Activated T-cell treated with anti-CD3 and anti-CD28 coated beads for 1 hour (primary cell): ENCODE measurements at places on chromosomes 3 and 15.

- peak; percentile 54 for DNase-seq
Measured at GRCh38 chr3:186930143-186930640, at the start of gene ST6GAL1. ST6GAL1 (plus strand) TSS chr3:186930526; CDS start chr3:187042704, 112,178 bp downstream.

- no peak for DNase-seq
Measured at GRCh38 chr3:13115991-13116390, 42.8 kb upstream of the IQSEC1 start.

DNA sequence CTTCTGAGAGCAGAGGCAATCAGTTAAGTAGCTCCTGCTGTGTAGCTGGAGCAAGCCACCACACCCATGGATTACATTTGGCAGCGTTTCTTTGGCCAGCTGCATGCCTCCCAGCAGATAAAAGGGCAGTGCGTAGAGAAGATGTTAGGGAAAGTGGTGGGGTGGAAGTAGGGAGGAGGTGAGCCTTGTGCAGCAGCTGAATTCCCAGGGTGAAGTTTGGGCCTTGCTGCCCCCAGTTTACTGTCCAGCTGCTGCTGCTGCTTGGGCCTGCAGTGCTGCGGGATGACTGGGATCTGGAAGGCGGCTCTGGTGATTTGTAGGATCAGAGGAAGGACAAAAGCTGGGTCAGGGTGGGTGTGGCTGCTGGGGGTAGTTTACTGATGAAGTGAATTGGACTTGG is 318.7 kb upstream of the C2CD4B start:
- no peak for DNase-seq

- no peak for DNase-seq
Measured at GRCh38 chr3:144968750-144969350, 997.2 kb downstream of the DIPK2A start.

GRCh38 chr3:186124592-186124991 is 15.7 kb upstream of the ETV5 start:
- no peak for DNase-seq

- no peak for DNase-seq
Measured at GRCh38 chr3:171379961-171380483, 80.2 kb downstream of the TNIK start.

DNA sequence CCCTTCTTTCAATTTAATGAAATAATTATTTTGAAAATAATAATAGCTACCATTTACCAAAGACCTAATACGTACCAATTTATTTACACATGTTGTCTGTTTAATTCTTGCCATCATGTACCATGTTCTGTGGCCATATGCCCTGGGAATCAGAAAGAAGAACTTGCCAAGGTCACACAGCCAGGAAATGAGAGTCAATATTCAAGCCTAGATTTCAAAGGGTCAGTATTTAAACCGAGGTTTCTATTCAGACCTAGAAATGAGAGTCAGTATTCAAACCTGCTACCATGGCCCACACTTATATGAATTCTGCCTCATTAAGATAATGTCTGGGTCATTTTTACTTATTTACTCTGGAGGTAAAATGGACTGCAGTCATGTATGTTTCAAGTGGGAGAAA is 103.6 kb upstream of the TBL1XR1 start:
- no peak for DNase-seq

DNA sequence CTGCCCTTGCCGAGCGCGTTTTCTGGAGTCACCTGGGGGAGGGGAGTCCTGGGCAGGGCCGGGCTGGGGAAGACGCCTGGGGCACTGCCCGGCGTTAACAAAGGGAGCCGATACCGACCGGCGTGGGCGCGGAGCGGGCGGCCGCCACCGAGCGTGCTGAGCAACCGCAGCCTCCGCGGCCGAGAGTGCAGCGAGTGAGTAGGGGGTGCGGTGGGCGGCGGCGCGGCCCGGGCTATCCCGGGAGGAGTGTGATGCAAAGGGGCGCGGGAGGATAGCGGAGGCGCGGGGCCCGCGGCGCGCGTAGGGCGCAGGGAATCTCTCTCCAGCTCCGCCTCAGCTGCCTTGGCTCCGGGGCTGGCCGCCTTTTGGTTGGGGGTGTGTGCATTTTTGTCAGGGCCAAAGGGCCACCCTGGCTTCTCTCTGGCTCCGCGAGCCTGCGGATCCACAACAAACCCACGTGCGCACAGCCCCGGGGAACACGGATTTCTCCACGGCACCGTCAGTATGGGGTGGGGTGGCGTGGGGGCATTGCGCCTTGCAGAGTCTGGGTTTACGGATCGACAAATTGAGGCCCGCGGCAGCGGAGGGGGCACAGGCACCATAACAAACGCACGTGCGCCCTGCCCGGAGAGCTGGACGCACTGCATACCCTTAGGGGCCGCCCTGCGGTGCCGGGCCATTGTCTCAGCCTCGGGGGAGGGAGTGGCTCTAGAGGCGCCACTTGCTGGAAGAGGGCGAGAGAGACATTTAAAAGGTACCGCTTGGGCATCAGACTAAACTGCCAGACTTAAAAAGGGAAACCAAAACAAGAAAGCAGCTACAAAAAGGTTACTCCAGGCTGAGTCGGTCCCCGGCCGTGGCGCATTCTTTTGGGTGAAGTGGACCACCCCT is 560 bp downstream of the ST6GAL1 start:
- peak; percentile 49 for DNase-seq

- no peak for DNase-seq
Measured at GRCh38 chr3:50627407-50628051, 10.6 kb downstream of the MAPKAPK3 start.

DNA sequence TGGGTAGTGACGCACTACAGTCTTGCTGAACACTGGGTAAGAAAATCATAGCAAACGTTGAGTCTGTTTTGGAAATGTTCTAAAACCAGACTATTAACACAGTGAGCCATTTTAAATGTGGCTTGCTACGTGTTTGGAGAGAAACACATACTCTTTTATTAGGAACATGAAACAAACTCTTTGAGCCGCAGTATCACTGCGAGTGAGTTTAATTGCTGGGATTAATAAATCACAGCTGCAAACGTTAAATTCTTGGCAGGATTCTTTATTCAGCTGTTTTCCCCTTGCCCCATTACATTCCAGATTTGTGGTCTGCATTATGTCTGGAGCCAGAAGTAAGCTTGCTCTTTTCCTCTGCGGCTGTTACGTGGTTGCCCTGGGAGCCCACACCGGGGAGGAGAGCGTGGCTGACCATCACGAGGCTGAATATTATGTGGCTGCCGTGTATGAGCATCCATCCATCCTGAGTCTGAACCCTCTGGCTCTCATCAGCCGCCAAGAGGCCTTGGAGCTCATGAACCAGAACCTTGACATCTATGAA is 33.6 kb downstream of the BTD start:
- DNase-seq: no peak

DNA sequence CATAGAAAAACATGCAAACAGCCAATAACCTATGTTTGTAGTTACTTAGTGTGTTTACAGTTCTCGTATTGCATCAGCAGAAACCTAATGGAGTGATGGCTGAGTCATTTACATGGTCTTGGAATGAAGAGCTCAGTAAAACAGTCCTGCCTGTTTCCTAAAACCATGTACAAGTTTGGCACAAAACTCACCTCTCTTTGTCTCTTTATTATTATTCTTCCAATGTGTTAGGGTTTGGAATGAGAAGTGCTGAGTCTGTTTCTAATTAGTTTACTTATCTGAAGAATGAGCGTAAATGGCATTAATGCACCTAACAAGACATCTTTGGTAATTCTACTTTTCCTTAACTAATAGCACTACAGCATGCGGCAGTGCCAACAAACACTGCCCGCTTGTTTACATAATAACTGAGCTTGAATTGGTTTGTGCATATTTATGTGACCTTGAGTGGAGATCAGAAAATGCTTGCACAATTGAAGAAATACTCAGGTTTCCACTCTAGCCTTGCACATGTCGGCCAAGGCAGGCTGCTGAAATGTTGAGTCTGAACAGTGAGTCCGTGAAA is 385.4 kb upstream of the SEMA6D start:
- no peak for DNase-seq
